ENCODE measurements at places on chromosomes 3 and 15.
A peak's percentile ranks its signal among the peaks of the same experiment; 100 is the strongest.

DNA sequence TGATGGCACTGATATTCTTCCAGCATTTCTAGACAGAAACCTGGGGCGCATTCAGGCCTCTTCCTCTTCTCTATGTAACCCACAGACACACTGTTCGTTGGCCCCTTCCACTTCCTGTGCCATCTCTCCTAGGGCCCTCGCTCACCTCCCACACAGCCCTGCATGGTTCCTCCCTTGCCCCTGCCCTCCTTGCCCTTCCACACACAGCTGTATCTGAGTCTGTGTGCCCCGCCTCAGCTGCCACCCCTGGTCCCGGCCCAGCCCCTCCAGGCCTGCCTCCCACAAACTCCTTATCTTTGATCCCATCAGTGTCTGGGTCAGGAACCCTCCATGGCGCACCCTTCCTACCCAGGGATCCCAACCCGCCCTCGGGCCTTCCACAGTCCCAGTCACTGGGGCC is 37.9 kb downstream of the RAB6B start:
- no peak for DNase-seq

- DNase-seq: no peak
These were observed 44.0 kb downstream of the RHCG start for GRCh38 chr15:89452330-89452836.

DNA sequence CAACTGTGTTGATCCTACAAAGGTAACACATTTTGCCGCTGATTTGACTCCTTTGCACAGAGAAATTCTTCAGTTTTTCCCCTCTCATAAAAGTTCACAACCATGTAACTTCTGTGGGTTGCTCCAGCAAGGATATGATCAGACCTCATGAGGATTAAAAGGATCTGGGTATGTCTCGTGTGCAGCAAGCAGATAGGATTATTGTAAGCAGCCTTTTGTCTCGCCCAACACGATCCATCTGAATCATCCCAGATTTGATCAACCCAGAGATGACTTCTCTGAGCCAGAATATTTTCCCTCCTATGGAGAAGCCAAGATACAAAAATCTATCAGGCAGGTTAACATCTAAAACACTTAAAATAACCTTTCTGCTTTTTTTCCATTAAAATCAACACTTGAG is 12.8 kb upstream of the BNIP2 start:
- no peak for DNase-seq

- no peak for DNase-seq
These were observed 159.9 kb downstream of the FMN1 start for GRCh38 chr15:33034588-33034987.

- no peak for DNase-seq
These were observed 16.0 kb downstream of the WDR82 start for GRCh38 chr3:52262447-52262846.

DNA sequence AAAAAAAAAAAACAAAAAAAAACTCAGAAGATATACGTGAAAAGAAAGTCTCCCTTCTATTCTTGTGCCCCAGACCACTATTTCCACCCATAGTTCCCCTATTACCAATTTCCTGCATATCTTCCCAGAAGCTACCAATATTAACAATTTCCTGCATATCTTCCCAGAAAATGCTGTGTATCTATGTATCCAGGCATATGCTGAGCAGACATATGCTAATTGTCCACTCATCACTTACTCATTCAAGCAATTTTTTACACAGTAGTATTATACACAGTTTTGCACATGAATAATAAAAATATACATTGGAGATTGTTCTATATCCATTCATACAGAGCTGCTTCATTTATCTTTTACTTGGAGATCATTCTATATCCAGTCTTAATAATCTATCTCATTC is 12.6 kb upstream of the SLMAP start:
- DNase-seq: no peak

GRCh38 chr3:150545419-150546225 is 674 bp downstream of the SERP1 start:
- peak; percentile 50 for DNase-seq

DNA sequence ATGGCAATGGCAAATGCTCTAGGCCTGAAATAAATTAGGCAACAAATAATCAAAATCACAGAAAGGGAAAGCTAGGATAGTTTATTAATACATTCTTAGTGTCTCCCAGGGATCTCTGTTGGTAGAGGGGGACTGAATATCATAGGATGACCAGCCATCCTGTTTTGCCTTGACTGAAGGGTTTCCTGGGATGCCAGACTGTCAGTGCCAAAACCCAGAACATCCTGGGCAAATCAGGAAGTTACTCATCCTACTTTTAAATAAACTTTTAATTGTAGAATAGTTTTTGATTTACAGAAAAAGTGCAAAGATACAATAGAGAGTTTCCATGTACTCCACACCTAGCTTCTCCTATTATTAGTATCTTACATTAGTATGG is 21.8 kb upstream of the SIAH2 start:
- no peak for DNase-seq

GRCh38 chr3:145776782-145777408 is 384.1 kb downstream of the PLOD2 start:
- DNase-seq: peak; percentile 82

GRCh38 chr3:77500721-77501120 is 460.8 kb downstream of the ROBO2 start:
- peak; percentile 11 for DNase-seq

- DNase-seq: peak; percentile 70
These were observed 189.2 kb upstream of the THRB start for GRCh38 chr3:24683633-24684384.

- no peak for DNase-seq
These were observed 25.6 kb upstream of the ATG7 start for GRCh38 chr3:11246663-11246970.

GRCh38 chr3:139302084-139302800 is 41.6 kb upstream of the MRPS22 start:
- no peak for DNase-seq

GRCh38 chr3:3089017-3089416 is 21.2 kb downstream of the IL5RA start:
- no peak for DNase-seq

GRCh38 chr15:78889000-78889399 is 16.3 kb downstream of the MORF4L1 start:
- no peak for DNase-seq

- DNase-seq: no peak
These were observed 103.1 kb downstream of the KLHL25 start for GRCh38 chr15:85691350-85692240.

- peak; percentile 58 for DNase-seq
These were observed 1038.8 kb downstream of the AGBL1 start for GRCh38 chr15:87118435-87118834.

GRCh38 chr3:105398437-105398836 is 31.7 kb downstream of the ALCAM start:
- no peak for DNase-seq

- no peak for DNase-seq
These were observed 390.6 kb upstream of the WNT5A start for GRCh38 chr3:55877703-55878102.

GRCh38 chr3:41418961-41419691 is 219.8 kb downstream of the CTNNB1 start:
- DNase-seq: no peak

DNA sequence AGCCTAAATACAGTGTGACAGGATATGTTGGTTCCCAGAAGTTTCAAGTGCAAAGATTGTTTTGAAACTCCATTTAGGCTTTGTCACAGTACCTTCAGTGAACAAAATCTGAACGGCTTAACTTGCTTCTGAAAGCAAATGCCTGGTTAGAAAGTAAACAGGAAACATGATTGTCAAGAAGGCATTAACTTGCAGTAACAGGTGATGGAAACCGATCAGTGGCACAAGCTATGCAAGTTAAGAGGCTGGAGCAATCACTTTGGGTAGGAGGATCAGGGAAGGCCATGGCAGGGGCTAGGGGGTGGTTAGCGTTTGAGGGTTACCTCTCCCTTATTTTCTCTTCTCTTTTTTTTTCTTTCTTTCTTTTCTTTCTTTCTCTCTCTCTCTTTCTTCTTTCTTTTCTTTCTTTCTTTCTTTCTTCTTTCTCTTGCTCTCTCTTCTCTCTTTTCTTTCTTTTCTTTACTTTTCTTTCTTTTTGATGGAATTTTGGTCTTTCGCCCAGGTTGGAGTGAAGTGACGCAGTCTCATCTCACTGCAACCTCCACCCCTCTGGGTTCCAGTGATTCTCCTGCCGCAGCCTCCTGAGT is 2.4 kb downstream of the HYKK start:
- DNase-seq: no peak

All from muscle of leg (tissue), 16 donors.